ENCODE measurements at places on chromosomes 2 and 18.

DNA sequence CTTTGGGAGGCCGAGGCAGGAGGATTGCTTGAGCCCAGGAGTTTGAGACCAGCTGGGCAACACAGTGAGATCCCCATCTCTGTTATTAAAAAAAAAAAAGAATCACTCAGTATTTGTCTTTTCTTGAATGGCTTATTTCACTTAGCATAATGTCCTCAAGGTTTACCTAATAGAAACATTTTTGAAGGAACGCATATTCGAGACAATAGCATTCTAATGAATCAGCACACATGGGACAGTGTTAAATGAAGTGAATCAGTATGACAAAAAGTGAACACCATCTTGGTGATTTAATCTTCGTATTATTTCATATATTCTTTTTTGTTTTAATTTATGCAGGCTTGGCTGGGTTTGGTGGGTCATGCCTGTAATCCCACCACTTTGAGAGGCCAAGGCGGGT, 44.7 kb downstream of the WIPF1 start:
- no peak for DNase-seq

- no peak for DNase-seq
Observed at GRCh38 chr2:185665251-185665814, 73.3 kb upstream of the FSIP2 start.

GRCh38 chr18:10015288-10015701, 101.5 kb downstream of the VAPA start:
- no peak for DNase-seq

DNA sequence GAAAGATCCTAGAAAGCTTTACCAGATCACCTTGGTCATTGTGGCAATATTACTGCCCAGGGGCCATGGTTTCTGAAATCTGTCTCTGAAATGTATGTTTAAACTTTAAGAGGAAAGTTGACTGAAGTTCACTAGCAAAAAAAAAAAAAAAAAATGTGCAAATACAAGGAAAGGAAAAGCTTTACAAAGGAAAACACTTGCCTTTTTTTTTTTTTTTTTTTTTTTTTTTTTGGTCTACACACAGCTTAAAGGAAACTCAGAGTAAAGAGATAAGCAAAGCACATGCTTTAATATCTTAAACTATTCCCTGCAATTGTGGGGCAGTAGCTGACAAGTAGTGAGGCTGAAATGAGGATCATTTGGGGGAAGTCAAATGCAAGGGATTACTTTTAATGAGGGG, 174.2 kb upstream of the EPAS1 start:
- DNase-seq: no peak

- no peak for DNase-seq
Observed at GRCh38 chr2:213121690-213122089, 29.7 kb downstream of the IKZF2 start.

GRCh38 chr2:217959723-217960122, 43.1 kb downstream of the TNS1 start:
- no peak for DNase-seq

DNA sequence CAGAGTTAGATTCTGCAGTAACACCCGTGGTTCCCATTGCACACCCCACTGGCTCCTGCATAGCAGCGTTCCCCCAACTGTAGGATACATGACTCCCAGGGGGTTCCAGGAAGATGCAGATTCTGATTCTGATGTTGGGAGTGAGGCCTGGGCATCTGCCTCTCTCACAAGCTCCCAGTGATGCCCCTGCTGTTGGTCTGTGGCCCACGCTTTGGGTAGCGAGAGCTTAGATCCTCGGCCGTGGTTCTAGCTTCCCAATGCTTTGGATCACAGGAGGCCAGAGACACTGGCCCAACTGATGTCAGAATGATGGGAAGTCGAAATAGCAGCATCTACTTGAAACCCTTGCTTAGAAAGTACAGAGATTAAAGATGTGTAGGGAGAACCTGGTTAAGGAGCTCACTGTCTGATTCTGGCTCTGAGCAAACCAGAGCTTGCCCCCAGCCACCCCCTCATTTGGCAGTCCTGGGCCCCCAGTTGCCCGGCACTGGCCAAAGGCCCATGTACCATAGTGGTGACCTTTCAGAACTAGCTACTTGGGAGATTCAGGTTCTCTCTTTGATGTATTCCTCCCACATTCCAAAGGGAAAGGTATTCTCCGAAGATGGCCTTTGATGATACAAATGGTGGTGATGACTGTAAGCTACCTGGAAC, 197.5 kb downstream of the FAM210A start:
- DNase-seq: no peak

DNA sequence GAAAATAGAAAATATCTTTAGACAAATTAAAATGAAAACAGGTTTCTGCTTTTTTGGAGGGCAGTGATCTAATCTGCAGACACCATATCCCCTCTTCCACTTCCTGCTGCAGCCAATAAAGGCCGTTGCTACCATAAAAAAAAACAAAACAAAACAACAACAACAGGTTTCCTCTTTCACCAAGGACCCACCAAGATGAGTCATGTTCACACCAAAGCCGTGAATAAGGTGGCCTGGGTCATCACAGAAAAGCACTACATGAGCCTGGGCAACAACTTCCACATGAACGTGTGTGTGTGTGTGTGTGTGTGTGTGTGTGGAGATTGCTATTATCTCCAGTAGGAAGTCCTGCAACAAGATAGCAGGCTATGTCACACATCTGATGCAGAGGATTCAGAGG, 24.8 kb upstream of the TFCP2L1 start:
- DNase-seq: no peak

DNA sequence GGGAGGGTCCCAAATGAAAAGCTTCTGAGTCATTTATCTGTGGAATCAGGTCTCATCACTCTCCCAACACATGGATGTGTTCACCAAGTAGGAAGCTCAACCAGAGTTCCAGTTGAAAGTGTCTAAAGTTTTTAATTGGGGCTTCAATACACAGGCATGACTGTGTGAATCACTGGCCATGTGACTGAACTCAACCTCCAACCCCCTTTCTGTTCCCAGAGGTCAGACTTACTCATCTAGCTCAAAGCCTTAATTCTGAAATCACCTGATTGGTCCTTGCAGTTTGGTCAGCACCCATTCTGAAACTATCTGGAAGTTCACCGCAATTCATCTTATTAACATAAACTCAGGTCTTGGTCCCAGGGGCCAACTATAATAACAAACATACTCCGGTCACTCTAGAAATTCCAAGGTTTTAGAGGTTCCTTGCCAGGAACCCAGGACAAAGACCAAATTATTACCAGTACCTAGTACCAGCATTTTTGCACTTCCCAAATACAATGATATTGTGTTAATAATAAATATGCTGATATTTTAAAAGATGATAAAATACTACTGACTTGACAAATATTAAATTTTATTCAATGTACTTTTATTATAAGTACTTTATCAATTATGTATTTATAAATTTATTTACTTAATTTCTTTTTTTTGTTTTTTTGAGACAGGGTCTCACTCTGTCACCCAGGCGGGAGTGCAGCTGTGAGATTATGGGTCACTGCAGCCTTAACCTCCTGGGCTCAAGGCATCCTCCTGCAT, 10.7 kb upstream of the RBM45 start:
- no peak for DNase-seq

- no peak for DNase-seq
Observed at GRCh38 chr18:70973626-70974025, 684.8 kb downstream of the SOCS6 start.

- no peak for DNase-seq
Observed at GRCh38 chr2:78486565-78486964, 538.9 kb upstream of the REG3G start.

Data from activated naive CD4-positive, alpha-beta T cell treated with Interleukin-2 at 50 U/mL for 16 hours (primary cell).